ENCODE measurements at places on chromosomes 7 and 10.

DNA sequence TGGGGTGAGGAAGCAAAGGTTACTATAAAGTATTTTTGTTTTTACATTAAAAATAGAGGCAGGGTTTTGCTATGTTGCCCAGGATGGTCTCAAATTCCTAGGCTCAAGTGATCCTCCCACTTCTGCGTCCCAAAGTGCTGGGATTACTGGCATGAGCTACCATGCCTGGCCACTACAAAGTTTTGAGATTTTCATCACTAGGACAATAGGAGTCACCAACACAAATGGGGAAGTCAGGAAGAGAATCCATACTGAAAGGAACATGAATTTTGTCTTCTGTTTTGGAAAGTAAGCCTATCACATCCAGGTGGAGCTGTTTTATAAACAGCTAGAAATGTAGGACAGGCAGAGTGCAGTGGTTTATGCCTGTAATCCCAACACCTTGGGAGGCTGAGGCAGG, 20.0 kb upstream of the CAPZA2 start:
- DNase-seq: no peak

- DNase-seq: no peak
These were observed 1.6 kb upstream of the MRPS33 start for GRCh38 chr7:141016349-141016748.

DNA sequence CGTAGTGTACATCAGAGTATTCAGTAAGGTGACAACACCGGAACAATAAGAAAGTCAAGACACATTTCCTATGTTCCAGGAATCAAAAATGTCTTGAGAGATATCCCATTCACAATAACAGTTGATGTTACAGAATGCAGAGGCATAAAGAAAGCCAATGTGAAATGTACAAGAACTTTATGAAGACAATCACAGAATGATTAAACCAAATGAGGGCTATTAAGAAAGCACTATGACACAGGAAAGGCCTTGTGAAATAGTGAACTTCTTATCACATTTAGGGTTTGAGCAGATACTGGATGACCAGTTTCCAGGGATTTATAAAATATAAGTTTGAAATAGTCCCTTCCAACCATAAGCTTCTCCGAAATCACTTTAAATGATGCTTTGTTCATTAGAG, 52.7 kb downstream of the VWDE start:
- DNase-seq: no peak

GRCh38 chr10:110045772-110046171, 38.0 kb downstream of the ADD3 start:
- no peak for DNase-seq

DNA sequence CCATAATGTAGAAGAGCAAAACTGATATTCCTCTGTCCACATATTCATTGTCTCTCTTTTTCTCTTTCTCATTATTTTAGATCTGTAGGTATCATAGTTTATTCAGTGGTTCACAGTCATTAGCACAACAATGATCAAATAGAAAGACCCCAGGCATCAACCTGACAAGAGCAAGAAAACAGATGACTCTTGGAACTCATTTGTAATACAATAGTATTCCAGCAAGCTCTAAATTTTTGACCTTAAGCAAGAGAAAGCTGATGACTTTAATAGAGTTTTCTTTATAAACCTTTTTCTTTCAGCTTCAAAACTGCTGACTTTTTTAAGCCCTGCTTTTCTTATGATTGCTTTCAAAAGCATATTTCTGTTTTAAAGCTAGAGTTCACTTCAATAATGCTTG, 507.5 kb upstream of the SORCS1 start:
- no peak for DNase-seq

GRCh38 chr7:99406557-99406956, 1.8 kb downstream of the PDAP1 start:
- DNase-seq: no peak

- no peak for DNase-seq
These were observed 736.3 kb downstream of the POM121L12 start for GRCh38 chr7:53771701-53772100.

GRCh38 chr7:40793132-40793531, 658.3 kb downstream of the SUGCT start:
- DNase-seq: no peak

DNA sequence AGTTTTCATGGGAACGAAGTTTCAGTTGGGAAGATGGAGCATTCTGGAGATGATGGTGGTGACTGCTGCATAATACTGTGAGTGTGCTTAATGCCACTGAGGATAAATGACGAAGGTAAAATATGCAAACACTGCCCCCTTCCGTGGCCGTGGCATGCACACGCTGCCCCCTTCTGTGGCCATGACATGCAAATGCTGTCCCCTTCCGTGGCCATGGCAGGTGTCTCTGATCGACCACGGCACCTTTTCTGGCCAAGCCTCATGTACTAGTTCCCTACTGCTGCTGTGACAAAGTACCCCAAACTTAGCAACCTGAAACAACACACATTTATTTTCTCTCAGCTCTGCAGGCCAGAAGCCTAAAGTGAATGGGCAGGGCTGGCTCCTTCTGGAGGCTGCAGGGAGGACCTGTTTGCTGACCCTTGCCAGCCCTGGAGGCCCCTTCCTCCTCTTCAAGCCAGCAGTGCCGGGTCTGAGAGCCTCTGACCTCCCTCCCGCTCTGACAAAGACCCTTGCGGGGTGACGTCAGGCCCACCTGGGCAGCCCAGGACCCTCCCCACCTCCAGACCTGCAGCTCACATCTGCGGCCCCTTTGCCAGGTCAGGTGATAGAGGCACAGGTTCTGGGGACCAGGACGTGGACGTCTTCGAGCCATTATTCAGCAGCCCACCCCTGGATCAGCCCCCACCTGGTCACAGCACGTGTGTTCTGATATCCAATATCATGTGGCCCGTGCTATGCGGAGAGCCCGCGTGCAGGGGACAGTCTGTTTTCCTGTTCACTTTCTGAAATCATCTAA, 82.0 kb downstream of the MICALL2 start:
- DNase-seq: no peak

GRCh38 chr7:111894518-111894917, 311.7 kb downstream of the DOCK4 start:
- no peak for DNase-seq

- DNase-seq: no peak
These were observed 54.2 kb downstream of the TBATA start for GRCh38 chr10:70730955-70731354.

DNA sequence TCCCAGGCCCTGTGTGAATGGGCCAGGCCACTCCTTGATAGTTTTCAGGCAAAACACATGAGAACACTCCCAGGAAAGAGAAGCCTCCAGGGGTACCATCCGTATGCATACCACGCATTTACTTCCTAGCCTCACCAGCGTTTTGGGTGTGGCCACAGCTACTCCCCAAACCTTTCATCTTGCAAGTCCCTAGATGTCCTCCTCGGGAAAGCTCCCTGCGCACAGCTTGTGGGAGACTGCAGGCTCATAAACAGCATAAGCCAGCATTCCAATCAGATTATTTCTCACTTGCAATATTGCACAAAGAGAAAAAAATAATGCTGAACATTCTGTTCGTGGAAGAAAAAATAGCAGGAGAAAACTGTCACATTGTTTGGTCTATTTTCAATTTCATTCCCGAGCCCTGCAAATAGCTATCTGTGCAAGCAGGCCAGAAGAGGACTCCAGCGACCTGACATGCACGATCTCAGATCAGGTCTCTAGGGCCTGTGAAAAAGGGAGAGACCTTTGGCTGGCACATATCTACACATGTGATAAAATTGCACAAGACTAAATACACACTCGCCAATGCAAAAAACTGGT, 175.6 kb downstream of the PLXNA4 start:
- no peak for DNase-seq
